ENCODE measurements at places on chromosomes 1 and 21.

GRCh38 chr1:77709727-77710126 lies 27.3 kb upstream of the ZZZ3 start:
- no peak for DNase-seq

DNA sequence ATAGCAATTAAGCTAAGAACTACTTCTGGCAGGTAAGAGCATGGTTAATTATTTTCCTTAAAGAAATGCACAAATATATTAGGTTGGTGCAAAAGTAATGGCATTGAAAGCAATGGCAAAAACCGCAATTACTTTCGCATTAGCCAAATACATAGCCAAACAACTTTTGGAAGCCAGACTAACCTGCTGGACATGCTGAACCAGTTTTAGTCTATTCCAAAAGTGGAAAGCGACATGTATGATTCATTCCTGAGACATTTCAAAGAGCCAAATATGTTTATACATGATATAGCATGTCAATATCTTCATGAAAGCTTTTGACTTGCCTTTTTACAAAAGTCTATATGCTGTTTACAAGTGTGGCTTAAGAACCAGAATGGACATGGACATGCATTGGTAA lies 23.4 kb upstream of the DR1 start:
- no peak for DNase-seq

DNA sequence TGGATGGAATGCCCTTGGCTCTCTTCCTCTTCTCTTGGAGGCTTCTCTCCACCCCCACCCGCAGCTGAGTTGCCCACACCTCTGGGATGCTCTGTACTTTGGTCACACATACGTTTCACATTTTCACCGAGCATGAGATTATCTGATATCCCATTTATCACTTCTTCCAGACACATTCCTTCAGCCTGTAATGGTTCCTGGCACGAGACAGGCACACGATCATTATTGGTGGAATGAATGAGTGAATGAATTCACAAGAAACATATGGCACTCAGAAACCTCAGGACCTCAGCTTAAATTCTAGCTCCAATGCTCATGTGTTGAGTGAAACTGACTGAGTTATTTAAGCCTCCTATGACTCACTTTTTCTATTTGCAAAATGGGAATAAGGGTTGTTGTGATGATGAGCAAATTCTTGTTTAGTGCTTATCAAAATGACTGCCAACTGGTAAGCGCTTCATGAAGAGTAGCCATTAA lies 242.7 kb upstream of the JUN start:
- DNase-seq: no peak

- DNase-seq: no peak
Measured at GRCh38 chr1:210908257-210908656, 225.7 kb downstream of the KCNH1 start.

- DNase-seq: no peak
Measured at GRCh38 chr21:45147473-45148315, 73.3 kb downstream of the ADARB1 start.

- no peak for DNase-seq
Measured at GRCh38 chr1:21205416-21205815, 28.7 kb upstream of the EIF4G3 start.

DNA sequence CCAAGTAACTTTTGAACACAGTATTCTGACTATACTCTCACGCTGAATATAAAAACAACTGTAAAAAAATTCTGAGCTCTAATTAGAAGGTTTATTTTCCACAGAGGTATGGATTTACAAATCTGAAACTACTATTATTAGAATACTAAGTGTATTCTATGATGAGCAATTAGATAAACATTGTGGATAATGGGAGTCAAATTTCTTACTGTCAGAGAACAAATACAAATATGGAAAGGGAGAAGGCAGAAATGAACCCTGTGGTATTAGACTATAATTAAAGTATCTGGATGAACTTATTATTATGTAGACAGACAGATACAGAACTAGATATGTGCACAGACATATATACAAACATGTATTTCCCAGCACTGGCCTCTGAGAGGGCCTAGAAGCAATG lies 22.6 kb downstream of the ALDH9A1 start:
- DNase-seq: no peak

GRCh38 chr1:152110365-152110859 lies 4.8 kb downstream of the TCHH start:
- DNase-seq: no peak
